ENCODE measurements at places on chromosomes 13 and 19.

DNA sequence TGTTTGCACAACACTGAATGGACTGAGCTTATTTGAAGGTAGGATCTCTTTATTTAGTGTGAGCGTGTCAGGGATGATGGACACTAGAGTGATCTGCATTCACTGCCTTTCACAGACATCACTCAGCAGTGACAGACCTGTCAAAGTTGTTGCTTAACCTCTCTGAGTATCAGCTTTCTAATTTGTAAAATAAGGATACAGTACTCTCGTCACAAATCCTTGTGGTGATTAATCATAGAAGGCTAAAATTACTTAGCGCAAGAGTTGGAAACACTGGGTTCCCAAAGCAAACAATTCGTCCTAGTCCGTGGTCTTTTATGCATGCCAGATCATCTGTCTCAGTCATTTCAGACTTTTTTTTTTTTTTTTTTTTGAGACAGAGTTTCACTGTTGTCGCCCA is 16.6 kb downstream of the CARD8 start:
- DNase-seq = no peak

DNA sequence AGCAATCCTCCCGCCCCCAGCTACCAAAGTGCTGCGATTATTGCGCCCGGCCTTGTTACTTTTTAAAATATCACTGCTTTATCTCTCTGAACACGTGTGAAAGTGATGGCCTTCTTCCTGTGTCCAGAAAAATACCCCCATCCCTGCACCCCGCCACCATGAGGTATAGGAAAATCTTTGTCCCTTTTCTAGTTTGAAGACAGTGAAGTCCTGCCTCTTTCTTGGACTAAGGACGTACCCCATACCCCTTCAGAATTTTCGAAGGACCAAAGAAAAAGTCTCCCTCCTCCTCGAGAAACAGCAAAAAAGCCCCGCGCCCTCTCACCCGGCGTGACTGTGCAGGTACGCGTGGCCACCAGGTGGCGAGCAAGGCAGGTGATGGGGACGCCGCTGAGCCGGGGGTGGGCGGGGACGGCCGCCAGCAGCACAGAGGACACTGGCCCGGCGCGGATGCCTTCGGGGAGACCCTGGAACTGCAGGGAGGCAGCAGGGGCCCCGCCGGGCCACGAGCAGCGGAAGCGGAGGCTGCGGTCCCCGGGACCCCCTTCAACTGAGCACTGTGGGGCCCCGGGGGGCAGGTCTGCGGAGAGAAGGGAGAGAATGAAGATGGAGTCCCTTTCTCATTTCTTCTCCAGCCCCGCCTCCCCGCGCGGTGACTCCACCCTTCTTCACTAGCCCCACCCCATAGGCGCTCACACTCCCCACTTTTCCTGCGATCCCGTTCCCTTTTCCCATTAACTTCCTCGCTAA is 3.2 kb downstream of the VSIG10L start:
- DNase-seq = peak; percentile 56

- no peak for DNase-seq
Measured at GRCh38 chr13:53174545-53174944, 145.9 kb downstream of the OLFM4 start.

GRCh38 chr13:20570517-20570916 is 3.6 kb downstream of the IFT88 start:
- no peak for DNase-seq

- no peak for DNase-seq
Measured at GRCh38 chr13:60369242-60369641, 27.8 kb upstream of the TDRD3 start.

GRCh38 chr13:108345016-108345415 is 75.5 kb downstream of the TNFSF13B start:
- no peak for DNase-seq

GRCh38 chr13:48253849-48254248 is 20.8 kb downstream of the ITM2B start:
- DNase-seq = no peak

DNA sequence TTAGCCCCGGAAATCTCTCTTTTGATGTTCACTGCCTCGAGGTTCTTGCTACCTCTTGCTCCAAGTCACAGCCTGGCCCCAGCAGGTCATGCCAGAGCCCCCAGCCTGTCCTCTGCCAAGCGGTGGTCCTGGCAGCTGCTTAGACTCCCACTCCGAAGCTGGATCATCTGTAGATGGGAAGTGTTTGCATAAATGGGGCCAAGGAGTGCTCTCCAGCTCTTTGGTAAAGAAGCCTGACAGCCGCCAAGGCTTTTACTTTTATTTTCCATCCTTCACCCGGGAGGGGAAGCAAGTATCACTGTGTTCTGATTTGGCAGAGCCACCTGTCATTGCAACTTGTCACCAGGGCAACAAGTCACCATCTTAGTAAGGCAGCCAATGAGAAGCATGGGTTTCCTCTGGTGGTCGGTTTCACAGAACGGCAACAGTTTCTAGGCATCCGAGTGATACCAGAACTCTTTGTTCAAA is 10.6 kb upstream of the RETN start:
- DNase-seq = no peak

DNA sequence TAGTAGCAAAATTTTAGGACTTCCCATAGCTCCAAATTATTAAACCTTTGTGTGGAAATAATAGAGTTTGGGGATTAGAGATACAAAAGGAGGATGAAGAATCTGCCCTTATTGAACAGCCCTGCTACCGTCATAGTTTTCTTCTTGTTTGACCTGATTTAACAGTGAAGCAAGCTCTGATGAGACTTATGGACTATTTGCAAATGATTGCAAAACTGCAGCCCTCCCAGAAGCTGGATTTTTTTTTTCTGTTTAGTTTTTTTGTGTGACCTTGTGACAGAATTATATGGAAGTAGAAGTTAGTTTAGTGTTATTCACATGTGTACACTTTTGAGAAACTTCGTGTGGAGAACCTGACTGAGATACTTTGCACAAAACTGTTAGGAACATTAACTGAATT is 267.8 kb downstream of the KCNRG start:
- no peak for DNase-seq

GRCh38 chr13:98184792-98185191 is 7.7 kb upstream of the RNF113B start:
- no peak for DNase-seq

- no peak for DNase-seq
Measured at GRCh38 chr19:38665950-38666662, 18.7 kb downstream of the ACTN4 start.

DNA sequence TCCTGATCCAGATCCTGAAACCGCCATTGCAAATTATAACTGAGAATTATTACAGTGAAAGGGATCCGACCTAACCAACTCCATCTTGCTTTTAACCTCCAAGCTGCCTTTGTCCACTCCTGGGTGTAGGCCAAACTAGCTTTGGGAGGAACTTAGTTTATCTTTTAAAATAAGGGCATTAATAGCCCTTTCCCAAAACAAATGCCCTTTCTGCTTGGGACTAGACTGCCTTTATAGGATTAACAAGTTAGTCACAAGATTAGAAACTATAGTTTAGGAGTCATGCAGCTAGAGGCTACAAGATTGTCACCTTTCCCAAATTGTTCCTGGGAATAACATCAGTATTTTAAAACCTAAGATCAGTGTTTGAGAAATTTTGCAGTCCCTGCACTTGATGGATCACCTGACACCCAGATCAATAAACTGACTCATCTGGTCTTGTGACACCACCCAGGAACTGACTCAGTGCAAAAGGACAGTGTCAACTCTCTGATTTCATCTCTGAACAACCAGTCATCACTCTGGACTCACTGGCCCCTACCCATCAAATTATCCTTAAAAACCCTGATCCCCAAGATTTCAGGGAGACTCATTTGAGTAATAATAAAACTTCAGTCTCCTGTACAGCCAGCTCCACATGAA is 4.1 kb upstream of the ZNF841 start:
- DNase-seq = no peak

- DNase-seq = no peak
Measured at GRCh38 chr13:49464621-49465325, 20.7 kb downstream of the SETDB2 start.

DNA sequence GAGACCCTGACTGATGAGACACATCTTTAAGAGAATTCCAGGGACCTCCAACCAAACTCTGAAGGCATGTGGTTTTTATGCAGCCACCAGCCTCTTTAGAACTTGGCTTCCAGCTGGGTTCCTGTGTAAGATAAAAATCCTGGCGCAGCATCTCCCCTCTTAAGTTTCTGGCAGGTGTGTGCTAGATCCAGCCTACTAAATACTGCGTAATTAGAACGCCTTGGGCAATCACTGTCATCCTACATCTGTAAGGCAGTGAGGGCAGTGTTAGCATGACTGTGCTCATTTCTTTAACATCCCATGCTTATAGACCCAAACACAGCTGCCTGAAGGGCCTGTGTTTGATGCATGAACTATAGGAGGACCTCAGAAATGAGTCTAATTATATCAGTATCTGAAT is 173.5 kb upstream of the OBI1 start:
- DNase-seq = no peak
